Thoracic aorta (tissue), 2 donors: ENCODE measurements at places on chromosomes 2 and 18.

DNA sequence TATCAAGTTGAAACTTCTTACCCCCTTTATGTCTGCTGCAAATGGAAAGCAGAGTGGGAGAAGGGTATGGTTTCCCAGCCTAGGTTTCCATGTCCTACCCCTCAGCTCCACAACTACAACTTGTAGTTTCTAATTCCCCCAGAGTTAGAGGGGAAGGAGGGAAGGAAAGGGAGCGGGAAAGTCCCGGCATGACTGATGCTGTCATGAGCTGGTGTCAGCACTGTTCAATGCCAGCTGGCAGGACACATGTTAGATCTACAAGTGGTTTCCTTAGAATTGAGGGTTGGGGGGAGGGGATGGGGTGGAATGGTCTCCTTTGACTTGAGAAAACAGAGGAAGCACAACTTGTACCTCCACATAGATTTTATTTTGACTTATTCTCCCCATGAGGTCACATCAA, 194.0 kb downstream of the MBD2 start:
- DNase-seq, result no peak

- no peak for DNase-seq
Measured at GRCh38 chr2:100877555-100877954, 57.6 kb downstream of the NPAS2 start.

- DNase-seq, result no peak
Measured at GRCh38 chr2:225468131-225468530, 68.6 kb downstream of the NYAP2 start.

DNA sequence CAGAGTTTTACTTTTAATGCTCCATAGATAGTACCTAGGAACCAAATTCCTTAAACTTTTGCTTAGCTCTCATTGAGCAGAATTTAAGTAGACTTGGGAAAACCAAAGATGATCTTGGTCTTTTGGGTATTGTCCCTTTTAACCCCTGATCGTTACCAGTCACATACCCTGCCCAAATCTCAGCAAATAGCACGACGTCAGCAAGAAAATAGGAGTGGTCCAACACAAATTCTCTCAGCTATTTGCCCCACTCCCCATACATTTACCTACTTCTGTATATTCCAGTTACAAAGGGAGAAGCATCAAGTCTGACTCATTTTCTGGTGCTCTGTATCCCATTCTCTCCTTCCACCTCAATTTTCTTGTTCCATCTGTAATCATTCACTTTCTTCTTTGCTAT, 387.3 kb downstream of the CCDC85A start:
- DNase-seq, result no peak

GRCh38 chr2:221322741-221323140, 249.4 kb downstream of the EPHA4 start:
- no peak for DNase-seq

DNA sequence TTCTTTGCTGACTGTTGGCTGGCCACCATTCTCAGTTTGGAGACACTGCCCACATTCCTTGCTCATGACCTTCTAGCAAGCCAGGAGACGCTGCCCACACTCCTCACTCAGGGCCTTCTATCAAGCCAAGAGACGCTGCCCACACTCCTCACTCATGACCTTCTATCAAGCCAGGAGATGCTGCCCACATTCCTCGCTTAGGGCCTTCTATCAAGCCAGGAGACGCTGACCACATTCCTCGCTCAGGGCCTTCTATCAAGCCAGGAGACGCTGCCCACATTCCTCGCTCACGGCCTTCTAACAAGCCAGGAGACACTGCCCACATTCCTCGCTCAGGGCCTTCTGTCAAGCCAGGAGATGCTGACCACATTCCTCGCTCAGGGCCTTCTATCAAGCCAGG, 131.3 kb upstream of the CBLN2 start:
- no peak for DNase-seq

GRCh38 chr18:46084431-46084830, 12.4 kb upstream of the PSTPIP2 start:
- no peak for DNase-seq

DNA sequence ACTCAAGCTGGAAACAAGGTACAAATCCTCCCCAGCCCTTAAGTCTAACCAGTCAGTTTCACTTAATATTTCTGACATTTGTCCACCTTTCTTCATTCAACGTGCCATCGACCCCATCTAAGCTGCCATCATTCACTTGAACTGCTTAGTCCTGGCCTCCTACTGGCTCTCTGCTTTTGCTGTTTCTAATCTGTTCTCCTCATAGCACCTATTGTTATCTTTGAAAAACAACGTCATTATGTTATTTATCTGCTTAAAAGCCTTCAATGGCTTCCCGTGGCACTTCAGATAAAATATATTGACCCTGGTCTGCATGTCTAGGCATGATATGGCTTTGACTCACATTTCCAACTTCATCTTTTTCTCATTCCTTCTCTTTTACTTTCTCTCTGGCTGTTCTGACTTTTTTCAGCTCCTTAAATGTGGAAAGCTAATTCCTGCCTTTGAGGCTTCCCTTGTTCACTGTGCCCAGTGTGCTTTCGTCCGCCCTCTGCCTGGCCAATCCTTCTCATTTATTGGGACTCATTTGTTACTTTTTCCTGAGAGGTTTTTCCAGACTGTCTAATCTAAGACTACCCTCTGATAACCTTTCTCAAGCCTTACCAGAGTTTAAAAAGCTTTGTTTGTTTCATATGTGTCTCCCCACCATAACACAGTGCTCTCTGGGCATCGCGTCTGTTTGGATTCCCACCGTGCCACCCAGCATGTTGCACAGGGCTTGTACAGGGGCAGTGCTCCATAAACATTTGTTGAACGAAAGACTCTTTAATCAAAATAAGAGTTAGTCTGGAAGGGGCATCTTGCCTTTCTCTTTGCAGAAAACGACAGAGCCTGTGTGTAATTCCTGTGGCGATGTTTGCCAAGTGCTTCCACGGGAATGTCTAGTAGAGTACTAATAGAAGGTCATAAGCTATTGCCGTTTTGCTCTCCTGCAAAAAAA, 183.9 kb downstream of the FMNL2 start:
- DNase-seq, result no peak

DNA sequence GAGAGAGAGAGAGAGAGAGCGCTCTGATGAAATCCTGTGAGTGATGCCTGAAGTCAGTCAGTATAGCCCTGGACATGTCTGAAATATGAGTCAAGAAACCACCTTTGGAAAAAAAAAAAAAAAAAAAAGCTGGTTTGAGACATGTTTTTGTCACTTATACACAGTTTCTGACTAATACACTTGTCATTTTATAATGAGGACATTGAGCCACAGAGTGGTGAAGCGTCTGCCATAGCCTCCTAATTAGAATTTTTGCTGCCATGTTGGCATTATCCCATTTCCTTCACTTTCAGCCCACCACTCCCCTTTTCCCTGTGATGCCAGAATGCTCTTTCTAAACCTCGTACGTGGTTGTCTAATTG, 15.7 kb upstream of the MYO3B start:
- DNase-seq, result no peak

DNA sequence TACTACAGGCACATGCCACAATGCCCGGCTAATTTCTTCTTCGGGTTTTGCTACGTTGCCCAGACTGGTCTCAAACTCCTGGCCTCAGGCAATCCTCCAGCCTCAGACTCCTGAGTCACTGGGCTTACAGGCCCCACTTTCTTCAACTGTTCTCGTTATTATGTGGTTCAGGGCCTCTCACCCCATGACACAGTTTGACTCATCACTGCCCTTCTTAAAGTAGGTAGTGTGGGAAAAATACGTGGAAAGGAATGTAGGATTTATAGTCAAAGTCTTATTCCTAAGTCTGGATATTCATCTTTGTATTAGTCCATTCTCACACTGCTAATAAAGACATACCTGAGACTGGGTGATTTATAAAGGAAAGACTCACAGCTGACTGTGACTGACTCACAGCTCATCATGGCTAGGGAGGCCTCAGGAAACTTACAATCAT, 19.4 kb downstream of the CENPA start:
- DNase-seq, result no peak

- DNase-seq, result no peak
Measured at GRCh38 chr2:60104514-60105505, 448.6 kb downstream of the BCL11A start.

GRCh38 chr2:14304326-14304725, 328.2 kb upstream of the LRATD1 start:
- no peak for DNase-seq

DNA sequence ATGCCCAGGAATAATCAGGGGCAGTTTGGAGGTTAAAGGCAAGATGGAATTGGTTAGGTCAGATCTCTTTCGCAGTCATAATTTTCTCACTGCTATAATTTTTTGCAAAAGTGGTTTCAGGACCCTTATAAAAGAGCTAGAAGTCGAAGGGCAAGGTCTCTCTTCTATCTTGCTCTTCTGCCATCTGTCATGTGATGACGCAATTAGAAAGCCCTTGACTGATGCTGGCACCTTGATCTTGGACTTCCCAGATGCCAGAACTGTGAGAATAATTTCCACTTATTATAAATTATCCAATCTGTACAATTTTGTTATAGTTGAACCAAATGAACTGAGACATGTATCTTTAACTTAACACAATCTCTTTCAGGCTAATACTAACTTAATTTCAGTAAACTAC, 6.3 kb upstream of the RALBP1 start:
- no peak for DNase-seq

GRCh38 chr2:18940184-18940583, 350.8 kb upstream of the NT5C1B start:
- no peak for DNase-seq

DNA sequence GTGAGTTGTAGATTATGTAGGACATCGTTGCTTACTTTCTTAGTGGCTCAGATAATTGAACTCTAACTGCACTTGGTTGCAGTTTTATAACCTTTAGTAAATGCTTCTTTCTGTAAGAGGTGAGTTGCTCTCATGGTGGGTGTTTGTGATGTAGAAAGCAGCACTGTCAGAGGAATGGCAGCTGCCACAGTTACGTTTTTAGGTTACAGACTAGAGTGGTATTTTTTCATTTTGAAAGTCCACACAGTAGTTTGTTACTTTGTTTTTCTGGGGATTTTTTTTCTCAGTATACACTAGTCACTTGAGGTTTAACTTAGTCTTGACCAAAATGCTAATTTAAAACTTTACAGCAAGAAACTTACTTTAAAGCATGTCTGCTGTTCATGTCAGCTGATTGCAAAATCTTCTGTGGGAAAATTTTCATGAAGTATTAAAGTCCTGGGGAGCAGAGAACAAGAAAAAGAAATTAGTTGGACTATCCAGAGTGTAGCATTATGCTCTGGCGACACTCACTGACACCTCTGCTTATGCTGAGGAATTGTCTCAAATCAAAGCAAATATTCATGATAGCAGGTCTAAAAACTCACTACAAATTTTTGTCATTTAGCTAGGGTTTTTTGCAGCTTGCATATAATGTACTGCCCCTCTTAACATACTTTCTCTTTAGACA, 14.8 kb downstream of the AFTPH start:
- DNase-seq, result no peak

GRCh38 chr2:23585273-23586170, 200.5 kb downstream of the KLHL29 start:
- DNase-seq, result no peak

GRCh38 chr2:86011449-86011941, 94.2 kb downstream of the POLR1A start:
- no peak for DNase-seq

- no peak for DNase-seq
Measured at GRCh38 chr18:54696616-54697293, 105.7 kb downstream of the DYNAP start.

DNA sequence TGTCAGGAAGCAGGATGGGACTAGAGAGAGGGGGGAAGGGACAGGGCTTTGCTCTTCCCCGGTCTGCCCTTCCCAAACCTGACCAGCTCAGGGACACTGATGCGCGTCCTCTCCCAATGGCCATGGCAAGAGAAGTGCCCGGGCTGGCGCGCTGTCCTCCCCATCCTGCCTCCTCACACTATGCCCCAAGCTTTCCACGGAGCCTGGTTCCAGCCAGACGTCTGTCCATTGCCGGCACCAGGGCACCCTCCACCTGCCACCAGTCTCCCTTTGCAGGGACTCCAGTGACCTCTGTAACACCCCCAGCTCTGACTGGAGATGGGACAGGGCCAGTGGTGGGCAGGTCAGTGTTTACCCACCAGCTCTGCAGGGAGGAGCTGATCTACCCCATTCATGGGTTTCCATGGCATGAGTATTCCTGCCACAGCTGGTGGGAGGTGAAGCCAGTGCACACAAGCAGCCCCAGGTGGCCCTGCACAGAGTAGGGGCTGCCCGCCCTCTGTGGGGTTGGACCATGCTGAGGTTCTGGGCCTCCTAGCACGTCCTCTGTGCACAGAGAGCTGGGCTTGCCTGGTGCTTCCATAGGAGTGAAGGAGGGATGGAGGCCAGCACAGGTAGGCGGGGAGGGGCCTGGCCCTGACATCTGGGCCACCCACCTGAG, 109.5 kb downstream of the PXDN start:
- DNase-seq, result no peak

GRCh38 chr2:224027070-224027469, 12.0 kb downstream of the SERPINE2 start:
- no peak for DNase-seq

DNA sequence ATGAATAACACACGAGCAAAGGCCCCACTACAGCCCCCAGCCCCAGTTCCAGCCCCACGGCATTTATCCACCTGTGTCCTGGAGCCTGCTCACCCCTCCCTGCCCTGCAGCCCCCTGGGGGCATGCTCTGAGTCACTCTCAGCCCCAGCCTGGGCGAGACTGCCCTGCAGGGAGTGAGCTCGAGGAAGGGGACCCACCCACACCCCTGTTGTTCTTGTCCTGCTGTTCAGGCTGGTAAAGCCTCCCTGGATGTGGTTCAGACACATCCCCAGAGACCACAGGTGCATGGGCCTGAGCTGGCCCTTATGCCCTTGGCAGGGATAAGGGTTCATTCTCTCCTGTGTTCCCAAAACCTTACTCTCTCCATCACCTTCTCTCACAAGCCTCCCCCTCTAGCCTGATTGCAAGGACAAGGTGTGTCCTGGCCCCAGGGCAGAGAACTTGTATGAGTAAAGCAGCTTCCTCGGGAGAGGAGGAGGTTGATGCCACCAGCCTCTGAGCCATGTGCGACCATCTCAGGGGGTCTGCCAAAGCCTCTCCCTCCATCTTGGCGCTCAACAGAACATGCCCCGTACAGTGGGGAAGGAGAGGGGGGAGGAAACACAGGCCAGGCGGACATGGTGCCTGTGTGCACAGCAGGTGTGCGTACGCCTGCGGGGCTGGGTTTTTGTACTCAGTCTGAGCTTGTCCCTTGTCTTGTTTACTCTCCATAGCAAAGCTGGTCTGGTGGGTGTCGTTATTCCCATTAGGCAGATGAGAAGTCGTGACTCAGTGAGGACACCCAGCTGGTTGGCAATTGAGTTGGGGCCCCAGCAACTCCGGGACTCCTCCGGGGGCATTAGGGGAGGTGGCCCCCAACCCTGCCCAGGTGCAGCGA, 64.4 kb downstream of the CIB4 start:
- DNase-seq, result no peak

- no peak for DNase-seq
Measured at GRCh38 chr2:59690849-59691248, 862.6 kb downstream of the BCL11A start.

DNA sequence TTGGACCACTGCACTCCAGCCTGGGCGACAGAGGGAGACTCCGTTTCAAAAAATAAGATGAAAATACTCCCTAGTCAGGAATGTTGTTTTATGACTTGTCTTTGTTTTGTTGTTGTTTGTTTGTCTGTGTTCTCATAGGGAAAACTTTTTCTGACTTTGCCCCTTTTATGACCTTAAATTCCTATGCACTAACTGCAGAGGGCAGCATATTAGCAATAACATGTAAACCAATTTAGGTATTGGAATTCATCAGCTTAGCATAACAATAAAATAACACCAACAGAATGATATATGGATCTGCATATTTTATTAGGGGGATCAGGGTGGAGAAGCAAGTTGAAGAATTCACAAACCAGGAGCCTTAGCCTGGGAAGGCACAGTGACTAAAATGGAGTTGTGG, 631.5 kb downstream of the SUCLG1 start:
- DNase-seq, result no peak
